Smooth muscle cell of the umbilical artery (primary cell): ENCODE measurements at places on chromosomes 4 and X. TPM values are rescaled to one million over a fixed set of nuclear protein-coding genes. Genes with fewer than 3 reads are reported as not detected.

Gene S100G
- not detected in 2 replicates for total RNA-seq

Gene AWAT2
- total RNA-seq: not detected in 2 replicates

Gene USP51
- total RNA-seq: 1.5 and 1.6 TPM in 2 replicates

Gene TLL1
- under 0.01 and 0.18 TPM in 2 replicates for total RNA-seq

Gene TBC1D8B
- total RNA-seq: 36.2 and 44.4 TPM in 2 replicates

Gene UGT2B10
- not detected in 2 replicates for total RNA-seq

Gene KDR
- 0.88 and 6.8 TPM in 2 replicates for total RNA-seq

Gene ZCCHC13
- not detected in 2 replicates for total RNA-seq

Gene CXorf49
- not detected in 2 replicates for total RNA-seq

Gene FAM47A
- not detected in 2 replicates for total RNA-seq

Gene CLDN22
- total RNA-seq: not detected in 2 replicates

Gene MID2
- total RNA-seq: 7.2 and 11.9 TPM in 2 replicates

Gene GPR119
- total RNA-seq: not detected in 2 replicates

Gene TFE3
- total RNA-seq: 25.8 and 55.0 TPM in 2 replicates

Gene TMSB15A
- 2.4 and 6.9 TPM in 2 replicates for total RNA-seq

Gene TEX13C
- total RNA-seq: not detected in 2 replicates

Gene ANOS1
- 29.6 and 35.9 TPM in 2 replicates for total RNA-seq

Gene FGG
- not detected in 2 replicates for total RNA-seq

Gene TMEM31
- total RNA-seq: not detected in 2 replicates

Gene RAB41
- not detected in 2 replicates for total RNA-seq

Gene CD38
- under 0.01 TPM in 1 of 2 replicates, not detected in the other for total RNA-seq

Gene NXT2
- total RNA-seq: 7.8 and 11.6 TPM in 2 replicates

Gene MAGED4
- 53.1 and 89.1 TPM in 2 replicates for total RNA-seq

Gene MFAP3L
- total RNA-seq: 3.0 and 4.1 TPM in 2 replicates

Gene NPY2R
- not detected in 2 replicates for total RNA-seq

Gene NUDT10
- 2.1 and 5.2 TPM in 2 replicates for total RNA-seq

Gene RTL5
- total RNA-seq: 1.2 and 4.4 TPM in 2 replicates

Gene PGAM4
- 0.30 TPM in 1 of 2 replicates, not detected in the other for total RNA-seq

Gene EIF1AX
- 32.4 and 35.1 TPM in 2 replicates for total RNA-seq

Gene RAB39B
- total RNA-seq: 0.69 and 1.5 TPM in 2 replicates

Gene PRSS12
- 39.6 and 120 TPM in 2 replicates for total RNA-seq

Gene TRPC3
- 0.30 and 1.5 TPM in 2 replicates for total RNA-seq

Gene TLR3
- total RNA-seq: 2.1 TPM in 2 replicates

Gene SAGE1
- total RNA-seq: not detected in 2 replicates

Gene H2BW2
- not detected in 2 replicates for total RNA-seq

Gene GYPB
- not detected in 2 replicates for total RNA-seq

Gene SMPX
- not detected in 2 replicates for total RNA-seq

Gene WNK3
- total RNA-seq: 2.4 and 3.2 TPM in 2 replicates

Gene TKTL1
- total RNA-seq: not detected in 2 replicates
